EH (cell line): ENCODE measurements at places on chromosomes 12 and 14.

DNA sequence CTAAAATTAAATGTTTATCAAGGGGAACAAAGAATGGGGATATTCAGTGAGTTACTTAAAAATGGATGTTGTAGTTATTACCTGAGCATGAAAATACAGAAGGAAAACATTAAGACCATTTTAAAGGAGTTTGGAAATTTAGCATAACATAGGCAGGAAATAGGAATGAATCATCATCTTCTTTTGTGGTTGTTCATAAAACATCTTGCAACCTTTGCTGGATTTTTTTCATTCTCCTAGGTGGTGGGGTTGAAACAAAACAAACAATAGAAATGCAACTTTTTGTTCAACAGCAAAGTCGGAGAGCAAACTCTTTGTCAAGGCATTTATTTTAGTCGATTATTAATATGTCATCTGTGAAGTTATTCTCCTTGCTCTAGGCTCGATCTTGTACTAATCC, 275.1 kb downstream of the IPO8 start:
- no peak for DNase-seq

DNA sequence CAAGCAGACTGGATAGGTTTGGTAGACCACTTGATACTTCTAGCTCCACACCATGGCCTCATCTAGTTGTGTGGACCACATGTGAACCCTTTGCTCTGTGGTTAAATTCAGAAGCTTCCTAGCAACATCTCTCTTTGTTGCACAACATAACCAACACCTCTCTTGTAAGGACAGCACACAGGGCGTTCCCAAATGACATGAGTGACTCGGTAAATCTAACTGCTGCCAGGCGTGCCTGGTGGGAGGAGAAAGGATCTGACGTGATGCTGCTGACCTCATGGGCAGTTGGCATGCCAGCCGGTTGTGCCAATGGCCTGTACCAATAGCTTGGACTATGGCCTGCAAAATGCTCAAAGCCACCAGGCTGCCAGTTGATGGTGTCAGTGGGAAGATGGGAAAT, 93.8 kb downstream of the CPSF2 start:
- DNase-seq = no peak

GRCh38 chr12:75738486-75738885, 227.1 kb upstream of the KRR1 start:
- no peak for DNase-seq

DNA sequence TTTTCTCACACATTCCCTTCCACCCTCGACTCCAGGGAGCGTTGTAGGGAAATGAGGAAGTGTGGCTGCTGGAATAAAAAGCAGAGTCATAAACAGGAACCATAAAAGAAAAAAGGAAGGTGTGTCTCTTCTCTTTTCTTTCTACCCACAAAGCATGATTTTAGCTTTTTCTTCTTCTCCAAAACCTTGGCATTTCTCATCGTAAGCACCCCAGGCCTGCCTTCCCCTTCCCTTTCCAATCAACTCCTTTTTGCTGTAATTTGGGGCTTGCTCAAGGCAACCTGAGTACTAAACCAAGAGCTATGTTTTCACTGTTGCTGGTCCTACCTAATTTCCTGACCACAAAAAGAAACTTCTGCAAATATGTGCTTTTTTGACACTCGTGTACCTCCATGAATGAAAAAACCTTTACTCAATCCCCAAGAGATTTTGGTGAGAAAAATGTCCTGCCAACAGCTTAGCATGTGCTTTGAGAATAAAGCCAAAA, 9.2 kb downstream of the PLBD1 start:
- no peak for DNase-seq

- peak; percentile 31 for DNase-seq
These were observed 30.3 kb downstream of the DEGS2 start for GRCh38 chr14:100129161-100129589.

- DNase-seq = no peak
These were observed 236.5 kb downstream of the DPF3 start for GRCh38 chr14:72657214-72657921.

- DNase-seq = peak; percentile 81
These were observed 1104.1 kb upstream of the TMEM132C start for GRCh38 chr12:127162902-127163301.

- no peak for DNase-seq
These were observed 17.3 kb downstream of the BAZ1A start for GRCh38 chr14:34857689-34858449.

DNA sequence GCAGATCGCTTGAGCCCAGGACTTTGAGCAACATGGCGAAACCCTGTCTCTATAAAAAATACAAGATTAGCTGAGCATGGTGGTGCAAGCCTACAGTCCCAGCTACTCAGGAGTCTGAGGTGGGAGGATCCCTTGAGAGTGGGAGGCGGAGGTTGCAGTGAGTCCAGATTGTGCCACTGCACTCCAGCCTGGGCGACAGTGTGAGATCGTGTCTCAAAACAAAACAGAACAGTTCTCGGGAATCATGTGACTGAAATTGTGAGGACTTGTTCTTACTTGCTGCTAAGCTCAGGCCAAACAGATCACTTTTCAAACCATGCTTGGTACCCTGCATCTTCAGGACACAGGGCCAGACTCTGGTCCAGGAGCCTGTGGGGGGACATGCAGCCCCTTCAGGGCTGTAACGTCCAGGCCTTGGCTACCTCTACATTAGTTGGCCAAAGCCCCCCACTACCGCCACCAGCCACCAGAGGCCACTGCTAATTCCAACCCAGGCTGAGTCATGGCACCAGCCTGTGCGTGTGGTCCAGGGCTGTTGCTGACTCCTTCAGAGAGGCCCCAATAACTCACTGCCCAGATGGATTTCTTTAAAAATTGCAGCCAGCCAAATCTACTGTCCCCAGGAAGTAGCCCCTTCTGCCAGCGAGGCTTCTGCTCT, 33.4 kb upstream of the SYNDIG1L start:
- DNase-seq = peak; percentile 74

GRCh38 chr14:92774572-92774971, 19.5 kb upstream of the GOLGA5 start:
- no peak for DNase-seq

DNA sequence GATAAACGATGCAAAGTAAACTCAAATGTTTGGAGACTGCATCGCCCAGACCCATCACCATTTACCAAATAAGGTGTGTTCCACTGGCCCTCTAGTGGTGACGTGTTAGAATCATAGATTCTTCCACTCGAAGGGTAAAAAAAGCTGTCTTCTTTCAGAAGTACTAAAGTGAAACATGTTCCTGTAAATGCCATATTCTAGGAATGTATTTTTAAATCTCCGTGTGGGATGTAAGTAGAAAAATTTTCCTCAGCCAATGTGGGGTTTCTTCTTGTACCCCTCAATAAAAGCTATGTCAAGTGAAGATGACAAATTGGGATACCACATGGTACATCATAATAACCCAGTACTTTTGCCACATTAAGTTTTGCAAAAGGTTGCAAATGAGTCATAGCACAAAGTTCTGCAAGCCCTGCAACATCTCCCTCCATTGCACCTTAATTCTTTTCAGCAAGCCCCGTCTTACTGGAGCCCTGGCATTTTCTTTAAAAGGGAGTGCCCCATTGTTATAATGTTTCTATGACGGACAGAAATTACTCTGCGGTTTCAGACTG, 100.8 kb downstream of the CCER1 start:
- peak; percentile 50 for DNase-seq

- peak; percentile 77 for DNase-seq
These were observed 25.7 kb downstream of the SPTSSA start for GRCh38 chr14:34436118-34436905.

- peak; percentile 44 for DNase-seq
These were observed 85.3 kb upstream of the FLRT2 start for GRCh38 chr14:85444635-85445034.

DNA sequence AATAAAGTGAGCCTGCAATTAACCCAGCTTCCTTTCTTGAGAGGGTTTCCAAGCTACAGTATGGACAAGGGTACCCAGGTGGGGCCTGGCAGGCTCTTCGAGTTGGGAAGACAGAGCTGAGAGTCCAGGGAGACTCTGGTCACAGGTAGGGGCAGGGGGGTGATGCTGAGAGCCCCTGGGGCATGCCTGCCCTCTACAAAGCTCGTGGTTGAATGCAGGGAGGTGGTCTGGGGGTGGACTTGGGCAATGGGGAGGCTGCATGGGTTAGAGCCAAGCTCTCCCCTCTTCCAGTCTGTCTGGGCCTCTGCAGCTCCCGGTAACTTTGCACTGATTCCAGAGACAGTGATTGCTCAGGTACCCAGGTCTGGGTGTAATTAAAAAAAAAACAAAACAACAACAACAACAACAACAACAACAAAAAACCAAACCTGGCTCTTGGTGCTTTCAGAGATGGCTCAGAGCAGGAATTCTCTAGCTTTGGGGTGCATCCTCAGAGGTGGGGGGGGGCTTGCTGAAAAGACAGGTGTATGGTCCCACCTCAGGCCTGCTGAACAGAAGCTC, 30.8 kb upstream of the PPP2R5C start:
- no peak for DNase-seq

DNA sequence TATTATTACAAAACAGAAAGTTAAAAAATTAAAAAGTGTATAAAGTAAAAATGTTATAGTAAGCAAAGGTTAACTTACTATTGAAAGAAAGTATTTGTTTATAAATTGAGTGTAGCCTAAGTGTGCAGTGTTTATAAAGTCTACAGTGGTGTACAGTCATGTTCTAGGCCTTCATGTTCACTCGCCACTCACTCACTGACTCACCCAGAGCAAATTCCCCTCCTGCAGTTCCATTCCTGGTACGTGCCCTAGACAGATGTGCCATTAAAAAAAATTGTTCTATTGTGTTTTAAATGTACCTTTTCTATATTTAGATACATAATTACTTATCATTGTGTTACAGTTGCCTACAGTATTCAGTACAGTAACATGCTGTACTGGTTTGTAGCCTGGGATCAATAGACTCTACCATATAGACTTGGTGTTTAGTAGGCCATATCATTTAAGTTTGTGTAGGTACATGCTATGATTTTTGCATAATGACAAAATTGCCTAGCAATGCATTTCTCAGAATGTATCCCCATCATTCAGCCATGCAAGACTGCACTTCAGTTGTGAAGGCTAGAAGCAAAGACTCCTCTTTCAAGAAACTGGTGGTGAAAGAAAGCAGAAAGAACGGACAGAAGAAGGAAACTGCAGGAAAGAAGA, 100.6 kb downstream of the DACT1 start:
- peak; percentile 93 for DNase-seq

- DNase-seq = peak; percentile 73
These were observed 24.8 kb downstream of the IL26 start for GRCh38 chr12:68200854-68201253.

- no peak for DNase-seq
These were observed 145.0 kb downstream of the AACS start for GRCh38 chr12:125210104-125210755.

GRCh38 chr12:31669020-31669419, 9.5 kb downstream of the ETFBKMT start:
- no peak for DNase-seq

GRCh38 chr12:126936181-126936851, 1330.7 kb upstream of the TMEM132C start:
- DNase-seq = peak; percentile 15

GRCh38 chr14:54857830-54858269, 44.8 kb downstream of the GCH1 start:
- no peak for DNase-seq

- no peak for DNase-seq
These were observed 54.1 kb downstream of the AK7 start for GRCh38 chr14:96445844-96446710.

GRCh38 chr14:33891700-33892099, 59.2 kb downstream of the EGLN3 start:
- DNase-seq = no peak

DNA sequence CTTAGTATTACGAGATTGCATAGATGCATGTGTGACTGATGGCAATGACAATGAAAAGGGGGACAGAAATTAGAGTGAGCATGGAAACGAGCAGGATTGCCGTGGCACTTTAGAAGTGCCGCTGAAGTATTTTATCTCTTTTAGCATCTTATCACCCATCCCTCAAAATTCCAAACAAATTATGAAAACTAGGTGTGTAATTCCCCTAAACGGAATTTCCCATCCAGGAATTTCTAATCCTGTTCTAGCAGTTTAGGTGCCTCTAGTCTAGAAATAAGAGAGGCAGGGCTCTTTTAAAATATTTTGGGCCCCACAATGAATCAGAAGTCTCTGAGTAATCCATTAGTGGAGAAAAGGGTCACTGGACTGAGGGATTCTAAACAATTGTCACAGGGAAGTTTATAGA, 947 bp downstream of the TMEM52B start:
- DNase-seq = peak; percentile 62

DNA sequence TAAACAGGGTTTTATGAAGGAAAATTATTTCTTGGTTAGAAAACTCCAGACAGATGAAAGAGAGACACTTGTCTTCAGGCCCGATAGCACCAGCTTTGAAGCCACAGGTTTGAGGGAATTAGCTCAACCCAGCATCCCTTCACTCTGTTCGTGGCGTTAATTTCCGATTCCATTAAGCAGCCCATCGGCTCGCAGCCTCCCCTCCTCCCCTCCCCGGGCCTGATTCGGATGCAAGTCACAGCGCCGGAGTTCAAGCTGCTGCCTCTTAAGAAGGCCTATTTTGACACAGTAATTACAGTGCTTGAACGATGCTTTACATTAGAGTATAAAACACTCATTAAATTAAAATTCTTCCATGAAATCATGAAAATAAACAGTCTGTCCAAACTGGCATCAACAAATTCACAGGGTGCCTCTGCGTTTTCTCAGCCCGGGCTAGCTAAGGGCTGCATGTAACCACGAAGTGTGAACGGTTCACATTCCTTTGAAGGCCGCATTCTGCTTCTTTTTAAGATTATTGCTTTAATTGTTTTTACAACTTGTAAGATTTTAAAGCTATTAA, 145.8 kb downstream of the DICER1 start:
- no peak for DNase-seq

GRCh38 chr12:132558042-132558856, 52.1 kb downstream of the LRCOL1 start:
- DNase-seq = no peak

DNA sequence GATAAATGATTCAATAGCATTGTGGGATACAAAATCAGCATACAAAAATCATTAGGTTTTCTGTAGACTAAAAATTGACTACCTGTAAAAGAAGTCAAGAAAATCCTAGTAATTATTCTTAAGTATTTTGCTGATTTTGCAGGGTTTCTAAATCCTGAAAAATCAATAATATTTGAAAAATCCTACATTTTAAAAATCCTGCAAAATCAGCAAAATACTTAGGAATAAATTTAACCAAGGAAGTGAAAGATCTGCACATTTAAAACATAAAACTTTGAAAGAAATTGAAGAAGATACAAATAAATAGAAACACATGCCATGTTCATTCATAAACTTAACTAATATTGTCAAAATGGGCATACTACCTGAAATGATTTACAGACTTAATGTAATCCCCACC, 517.7 kb downstream of the RERGL start:
- DNase-seq = no peak

DNA sequence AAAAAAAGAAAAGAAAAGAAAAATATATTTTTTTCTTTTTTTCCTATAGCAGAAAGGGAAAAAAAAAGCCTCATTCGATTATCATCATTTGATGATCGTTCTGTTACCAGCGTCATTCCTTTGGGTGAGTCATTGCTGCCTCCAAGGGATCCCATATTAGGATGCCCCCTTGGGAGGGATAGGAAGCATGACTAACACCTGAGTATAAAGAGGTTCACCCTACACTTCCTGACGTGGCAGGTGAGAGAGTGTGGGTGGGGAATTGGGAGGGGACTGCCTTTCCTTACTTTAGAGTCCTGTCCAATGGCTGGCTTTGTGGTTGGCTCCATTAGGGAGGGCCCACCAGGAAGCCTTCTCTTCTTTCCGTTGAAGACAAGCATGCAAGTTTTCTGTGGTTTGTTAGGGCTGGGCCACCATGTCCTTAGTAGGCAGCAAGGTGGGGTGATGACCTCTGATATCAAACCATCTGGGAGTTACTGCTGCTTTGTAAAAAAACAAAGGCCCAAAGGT, 56.1 kb upstream of the FUT8 start:
- DNase-seq = peak; percentile 86
